Body of pancreas (tissue), 4 donors: ENCODE measurements at places on chromosomes 3 and 15. TPM values are rescaled to one million over a fixed set of nuclear protein-coding genes. Genes with fewer than 3 reads are reported as not detected.

DNA sequence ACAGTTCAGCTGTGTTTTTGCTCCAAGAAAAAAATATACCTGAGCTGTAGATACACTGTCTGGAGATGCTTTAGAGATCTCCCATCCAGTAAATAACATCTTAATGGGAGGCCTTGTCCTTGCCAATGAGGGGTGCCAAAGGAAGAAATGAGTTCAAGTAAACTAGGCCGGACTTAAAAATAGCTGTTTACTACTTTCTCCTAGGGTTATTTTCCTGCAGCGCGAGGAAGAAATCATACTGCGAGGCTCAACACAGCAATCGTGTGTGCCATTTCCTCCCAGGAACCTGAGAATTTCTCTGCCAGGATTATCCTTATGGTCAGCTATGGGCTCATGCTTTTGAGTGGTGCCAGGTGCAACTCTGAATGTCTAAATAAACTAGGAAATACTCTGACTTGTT lies 71.9 kb downstream of the CMTM8 start:
- H3K4me1 ChIP-seq = peaks cover 38% of the 10 kb centered on the region
- no peaks in the 10 kb centered on the region for H3K36me3 ChIP-seq
- no peaks in the 10 kb centered on the region for H3K27me3 ChIP-seq
- H3K4me3 ChIP-seq = no peak overlapping the region
- no peak for DNase-seq

EXD1 gene
- not detected for total RNA-seq

DNA sequence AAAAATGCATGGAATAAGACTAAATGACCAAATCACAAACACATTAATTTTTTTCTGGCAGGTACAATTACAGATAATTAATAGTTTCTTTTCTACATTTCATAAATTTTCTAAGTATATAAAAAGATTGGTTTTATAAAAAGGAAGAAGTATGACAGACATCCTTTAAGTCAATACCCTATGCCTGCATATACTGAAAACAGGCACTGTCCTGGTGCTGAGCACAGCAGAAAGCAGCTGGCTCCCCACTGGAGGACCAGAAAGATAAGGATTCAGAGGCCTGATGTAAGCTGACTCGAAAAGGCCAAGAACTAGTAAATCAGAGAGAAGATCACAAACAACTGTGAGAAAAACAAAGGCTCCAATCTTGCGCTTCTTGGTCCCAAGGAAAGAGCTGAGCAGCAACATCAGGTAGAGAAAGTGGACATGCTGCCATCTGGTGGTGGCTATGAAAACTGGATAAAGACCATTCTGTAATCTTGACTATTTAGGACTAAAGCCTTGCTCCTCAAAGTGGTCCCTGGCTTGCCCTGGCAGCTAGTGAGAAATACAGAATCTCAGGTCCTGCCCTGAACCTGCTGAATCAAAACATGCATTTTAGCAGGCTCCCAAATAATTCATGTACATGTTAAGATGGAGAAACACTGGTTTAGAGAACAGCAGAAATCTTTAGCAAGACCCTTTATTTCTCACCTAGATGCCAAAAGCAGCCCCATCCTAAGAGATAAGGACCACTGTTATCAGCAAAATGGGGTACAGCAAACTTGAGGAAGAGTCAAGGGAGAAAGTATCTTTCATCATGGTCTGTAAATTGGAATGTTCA lies 76.0 kb downstream of the TRANK1 start:
- H3K4me1 ChIP-seq = no peaks in the 10 kb centered on the region
- H3K27me3 ChIP-seq = no peaks in the 10 kb centered on the region
- DNase-seq = peak; percentile 56

GRCh38 chr3:7710284-7710683 lies 791.3 kb upstream of the LMCD1 start:
- H3K27me3 ChIP-seq = no peaks in the 10 kb centered on the region
- H3K4me3 ChIP-seq = no peak overlapping the region
- no peak overlapping the region for H3K27ac ChIP-seq
- H3K36me3 ChIP-seq = no peaks in the 10 kb centered on the region
- H3K4me1 ChIP-seq = no peaks in the 10 kb centered on the region

CAMK2N2 gene
- 1.6 TPM for total RNA-seq
